NCI-H2227 treated with DMSO at 0.1 percent for 48 hours (cell line): ENCODE measurements at places on chromosomes 4 and X.

- DNase-seq: no peak
Measured at GRCh38 chrX:24528605-24529004, 63.5 kb downstream of the PDK3 start.

DNA sequence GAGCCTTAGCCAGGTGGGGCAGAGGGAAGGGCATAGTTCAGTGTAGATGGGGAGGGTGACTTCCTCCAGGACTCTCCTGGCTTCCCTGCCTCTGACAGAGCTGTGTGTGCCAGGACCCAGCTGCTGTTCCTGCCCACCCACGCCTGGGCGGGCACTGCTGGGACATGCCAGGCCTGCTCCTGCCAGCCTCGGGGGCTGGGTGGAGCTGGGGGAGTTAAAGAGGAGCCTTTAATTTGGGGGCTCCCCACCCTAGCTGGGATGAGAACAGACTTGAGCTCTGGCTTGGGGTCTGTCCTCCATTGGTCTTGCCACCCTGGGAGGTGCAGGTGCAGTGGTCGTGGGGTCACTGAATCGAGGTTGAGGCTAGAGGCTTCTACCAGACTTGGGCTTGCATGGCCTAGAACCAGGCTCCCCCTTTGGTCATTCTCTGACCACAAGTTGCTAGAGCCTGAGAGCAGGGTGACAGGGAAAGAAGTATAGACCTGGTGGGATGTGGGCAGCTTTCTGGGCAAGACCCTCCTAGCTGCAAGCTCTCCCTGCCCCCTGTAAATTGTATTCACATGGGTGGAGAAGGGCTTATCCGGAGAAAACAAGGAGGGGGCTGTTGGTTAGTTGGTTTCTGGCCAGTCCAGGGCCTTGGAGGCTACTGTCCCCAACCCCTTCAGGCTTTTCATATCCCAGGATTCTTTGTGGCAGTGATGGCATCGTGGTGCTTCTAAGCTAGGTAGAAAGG is 5.7 kb downstream of the EFNB1 start:
- DNase-seq: no peak

GRCh38 chr4:183960962-183961541 is 55.9 kb downstream of the STOX2 start:
- no peak for DNase-seq

- DNase-seq: no peak
Measured at GRCh38 chr4:4320951-4321714, 31.1 kb downstream of the ZBTB49 start.

DNA sequence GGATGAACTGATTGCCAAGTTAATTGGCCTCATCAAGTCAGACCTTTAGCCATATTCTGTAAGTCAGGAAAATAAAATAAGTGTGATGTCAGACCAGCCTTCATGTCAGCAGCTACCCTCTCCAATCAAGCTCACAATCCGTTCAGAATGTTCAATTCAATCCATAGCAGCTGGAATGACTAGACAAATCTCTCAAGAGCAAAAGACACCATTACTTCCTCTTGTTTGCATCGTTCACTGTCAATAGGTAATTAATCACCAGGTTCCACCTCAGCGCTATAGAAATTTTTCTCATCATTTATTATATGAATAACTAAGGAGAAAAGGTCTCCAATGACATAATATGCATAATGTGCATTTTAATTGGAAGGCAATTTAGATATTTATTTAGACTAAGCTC is 321.0 kb upstream of the GRIA3 start:
- DNase-seq: no peak

- DNase-seq: no peak
Measured at GRCh38 chrX:74923942-74924448, 1.3 kb downstream of the NEXMIF start.
